Stimulated activated CD8-positive, alpha-beta memory T cell treated with anti-CD3 and anti-CD28 coated beads, Interleukin-12 subunit alpha, Interleukin-12 subunit beta, amount 100 ng/mL, for 4 hours (primary cell): ENCODE measurements at places on chromosomes 16 and 17.

DNA sequence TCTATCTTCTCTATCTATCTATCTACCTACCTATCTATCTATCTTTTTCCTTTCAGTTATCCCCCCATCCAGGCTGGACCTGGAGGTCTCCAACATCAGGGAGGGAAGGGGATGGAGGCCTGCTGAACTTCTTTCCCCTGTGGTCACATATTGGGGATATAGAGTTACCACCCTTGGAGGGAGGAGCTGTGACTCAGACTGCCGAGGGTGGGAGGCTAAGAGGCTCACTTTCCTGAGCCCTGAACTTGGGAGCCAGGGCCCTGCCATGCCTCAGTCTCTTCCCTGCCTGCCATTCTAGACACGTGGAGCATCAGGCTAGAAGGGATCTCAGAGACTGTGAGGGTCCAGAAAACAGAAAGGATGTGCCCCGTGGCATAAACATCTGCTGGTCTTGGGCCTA, 8.4 kb downstream of the LRRC3C start:
- no peak for DNase-seq

DNA sequence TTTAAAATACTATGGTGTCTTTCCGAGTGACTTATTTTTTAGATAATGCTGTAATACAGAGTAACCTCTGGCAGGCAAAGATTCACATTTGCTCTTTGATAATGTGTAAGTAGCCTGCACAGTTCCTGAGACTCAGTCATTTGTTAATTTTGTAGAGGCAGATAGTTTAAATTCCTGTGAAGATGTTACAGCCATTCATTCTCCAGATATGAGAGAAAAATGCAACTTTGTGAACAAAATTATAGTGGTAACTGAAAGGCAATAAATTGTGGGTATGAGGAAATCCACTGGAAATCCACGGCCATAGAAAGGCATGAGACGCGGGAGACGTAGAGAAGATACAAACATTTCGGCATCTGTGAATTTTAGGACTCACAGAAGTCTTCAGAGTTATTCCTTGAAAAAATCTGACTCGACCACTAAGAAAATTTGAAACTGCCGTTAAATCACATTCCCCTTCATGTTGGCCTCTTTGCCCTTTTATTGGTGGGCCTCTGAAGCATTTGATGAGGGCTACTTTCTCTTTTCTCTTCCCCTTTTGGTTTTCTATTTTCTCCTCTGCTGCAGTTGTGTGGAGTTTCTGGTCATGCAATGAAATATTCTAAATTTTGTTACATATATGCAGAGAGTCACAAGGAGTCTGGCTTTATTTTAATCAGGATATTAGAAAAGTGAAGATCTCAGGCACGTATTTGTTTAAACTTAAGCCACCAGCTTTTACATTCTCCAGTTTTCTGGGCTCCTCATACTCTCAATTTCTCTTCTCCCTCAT, 18.8 kb downstream of the HS3ST3A1 start:
- no peak for DNase-seq

DNA sequence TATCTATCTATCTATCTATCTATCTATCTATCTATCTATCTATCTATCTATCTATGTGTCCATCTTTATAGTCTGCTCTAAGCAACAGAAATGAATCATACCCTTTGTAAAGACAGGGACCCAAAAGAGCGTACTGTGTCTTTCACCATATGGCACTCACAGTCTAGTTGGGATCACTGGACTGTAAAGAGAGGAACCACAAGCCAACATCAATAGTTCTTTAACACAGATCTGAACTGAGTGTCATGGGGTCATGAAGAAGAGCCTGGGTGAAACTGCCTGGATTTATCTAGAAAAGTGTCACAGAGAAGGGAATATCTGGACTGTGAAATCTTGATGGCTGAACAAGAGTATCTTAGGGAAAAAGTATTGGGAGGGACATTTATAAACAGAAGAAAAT, 619.1 kb upstream of the SOX9 start:
- no peak for DNase-seq

- DNase-seq: no peak
These were observed 69.0 kb downstream of the RTN4RL1 start for GRCh38 chr17:1956134-1956533.

DNA sequence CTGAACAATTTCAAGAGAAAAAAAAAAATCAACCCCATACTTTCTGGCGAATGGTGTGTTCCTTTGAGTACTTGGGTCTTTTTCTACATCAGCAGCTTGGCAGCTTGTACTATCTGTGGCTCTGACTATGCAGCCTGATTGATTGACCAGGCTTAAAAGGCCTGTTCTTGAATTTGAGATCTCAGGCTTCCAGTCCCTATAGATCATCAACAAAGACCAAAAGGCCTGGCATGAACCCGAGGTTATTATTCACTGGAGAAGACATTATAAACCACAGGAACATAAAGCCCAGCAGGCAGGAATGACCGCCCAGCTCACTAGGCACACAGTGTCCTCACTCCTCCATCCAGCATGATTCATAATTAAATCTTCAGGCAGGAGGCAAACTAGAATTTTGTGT, 32.1 kb upstream of the CDH3 start:
- no peak for DNase-seq

DNA sequence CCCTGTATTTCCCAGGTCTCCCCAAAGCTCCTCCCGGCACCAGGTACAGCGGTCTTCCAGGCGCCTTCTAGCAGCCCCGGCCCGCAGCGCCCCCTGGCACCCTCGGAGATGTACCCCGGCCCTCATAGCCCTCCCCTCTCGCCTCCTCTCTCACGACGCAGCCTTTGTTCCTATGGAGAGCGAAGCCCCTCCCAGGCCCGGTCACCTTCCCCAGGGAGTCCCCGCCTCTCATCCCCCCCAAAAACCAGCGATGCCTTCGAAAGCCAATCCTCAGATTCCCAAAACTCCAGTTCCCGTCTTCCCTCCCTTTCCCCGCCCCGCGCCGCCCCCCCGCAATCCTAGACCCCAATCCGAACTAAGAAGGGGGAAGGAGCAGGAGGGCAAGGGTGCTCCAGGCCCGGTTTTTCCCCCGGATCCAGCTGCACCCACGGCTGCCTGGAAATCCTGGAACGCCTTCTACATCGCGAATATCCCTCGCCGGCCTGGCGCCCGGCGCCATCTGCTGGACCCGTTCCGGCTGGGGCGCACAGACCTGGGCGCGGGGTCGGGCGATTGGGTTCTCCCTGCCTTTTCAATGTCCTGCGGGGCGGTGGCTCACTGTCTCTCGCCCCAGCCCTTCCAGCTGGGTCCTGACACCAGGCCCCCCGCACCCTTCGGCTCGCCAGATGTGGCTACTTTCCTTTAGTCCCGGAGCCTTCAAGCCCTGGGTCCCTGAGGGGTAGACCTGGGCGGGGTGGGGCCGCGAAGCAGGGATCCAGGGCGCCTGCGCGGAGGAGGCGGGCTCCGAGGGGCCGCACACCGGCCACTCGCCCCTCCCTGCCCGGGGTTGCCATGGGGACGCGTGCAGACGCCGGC, at the start of gene DNAH2:
DNAH2 (plus strand) TSS at position 844 of the 855 bp plus-strand sequence. CDS start 1,991 bp downstream, outside the sequence.
- DNase-seq: no peak

- no peak for DNase-seq
These were observed 42.4 kb upstream of the AKTIP start for GRCh38 chr16:53545433-53545832.

- no peak for DNase-seq
These were observed 177.7 kb upstream of the CIBAR2 start for GRCh38 chr16:85289760-85290625.
